ENCODE measurements at places on chromosomes 1 and 21.

DNA sequence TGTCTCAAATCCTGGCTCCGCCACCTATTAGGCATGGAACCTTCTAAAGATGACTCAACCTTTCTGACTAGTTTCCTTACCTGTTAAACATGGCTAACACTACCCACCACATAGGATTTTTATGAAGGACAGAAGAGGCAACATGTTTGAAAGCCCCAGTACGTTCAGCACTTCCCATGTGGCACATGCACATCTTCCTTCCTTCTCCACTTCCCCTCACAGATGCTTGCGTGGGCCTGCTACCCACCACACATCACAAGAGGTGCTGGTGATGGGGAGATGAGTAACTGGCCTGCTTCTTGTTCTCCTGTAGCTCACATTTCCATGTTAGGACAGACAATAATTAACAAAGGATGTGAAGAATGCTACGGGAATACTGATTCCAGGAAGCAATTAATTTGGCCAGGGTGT is 7.1 kb downstream of the ZBTB21 start:
- DNase-seq: no peak

GRCh38 chr1:12469493-12469892 is 148.5 kb downstream of the DHRS3 start:
- DNase-seq: no peak

- DNase-seq: no peak
These were observed 8.0 kb upstream of the FTCD start for GRCh38 chr21:46163380-46163779.

DNA sequence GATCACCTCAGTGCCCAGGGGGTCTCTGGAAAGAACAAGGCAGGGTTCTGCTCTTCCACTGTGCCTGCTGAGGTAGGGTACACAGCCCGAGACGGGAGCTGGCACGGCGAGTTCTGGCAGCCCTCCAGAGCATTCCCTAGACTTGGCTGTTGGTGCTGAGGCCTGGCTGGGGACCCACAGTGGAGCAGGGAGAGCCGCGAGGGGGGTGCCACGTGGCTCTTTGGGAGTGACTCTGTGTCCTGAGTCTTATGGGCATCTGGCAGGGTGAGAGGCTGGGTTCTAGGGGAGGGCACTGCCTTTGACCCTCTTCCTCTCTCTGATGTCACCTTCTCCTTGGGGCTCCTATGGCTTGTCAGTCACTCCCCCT is 336.4 kb downstream of the CAMTA1 start:
- DNase-seq: no peak

- no peak for DNase-seq
These were observed 128.1 kb downstream of the SIPA1L2 start for GRCh38 chr1:232501854-232502253.

DNA sequence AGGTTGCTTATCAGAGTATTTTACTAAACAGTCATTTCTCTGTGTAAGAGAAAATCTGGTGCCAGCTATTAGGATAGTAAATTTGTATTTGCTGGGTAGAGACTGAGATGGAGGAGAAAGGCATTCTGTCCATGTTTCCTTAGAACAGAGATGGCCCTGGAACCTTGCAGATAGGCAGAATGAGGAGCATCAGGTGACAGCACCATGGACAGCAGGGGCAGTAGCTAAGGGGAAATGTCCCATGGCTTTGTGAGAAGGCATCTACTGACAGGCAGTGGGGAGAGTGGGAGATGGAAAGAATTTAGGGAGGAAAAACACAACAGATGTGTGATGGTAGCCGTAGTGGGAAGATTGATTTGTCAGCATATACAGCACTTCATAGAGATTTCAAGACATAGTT is 105.0 kb downstream of the PRRX1 start:
- DNase-seq: no peak

DNA sequence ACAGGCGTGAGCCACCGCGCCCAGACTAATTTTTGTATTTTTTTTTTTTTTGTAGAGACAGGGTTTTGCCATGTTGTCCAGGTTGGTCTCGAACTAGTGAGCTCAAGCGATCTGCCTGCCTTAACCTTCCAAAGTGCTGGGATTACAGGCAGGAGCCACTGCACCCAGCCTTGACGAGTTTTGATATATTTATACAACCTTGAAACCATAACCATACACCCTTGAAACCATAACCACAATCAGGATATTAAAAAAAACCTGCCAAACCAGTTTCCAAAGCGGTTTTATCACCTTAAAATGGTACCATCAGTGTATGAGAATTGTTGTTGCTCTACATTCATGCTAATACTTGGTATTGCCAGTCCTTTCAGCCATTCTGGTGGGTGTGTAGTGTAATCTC is 3.7 kb upstream of the PHACTR4 start:
- no peak for DNase-seq

DNA sequence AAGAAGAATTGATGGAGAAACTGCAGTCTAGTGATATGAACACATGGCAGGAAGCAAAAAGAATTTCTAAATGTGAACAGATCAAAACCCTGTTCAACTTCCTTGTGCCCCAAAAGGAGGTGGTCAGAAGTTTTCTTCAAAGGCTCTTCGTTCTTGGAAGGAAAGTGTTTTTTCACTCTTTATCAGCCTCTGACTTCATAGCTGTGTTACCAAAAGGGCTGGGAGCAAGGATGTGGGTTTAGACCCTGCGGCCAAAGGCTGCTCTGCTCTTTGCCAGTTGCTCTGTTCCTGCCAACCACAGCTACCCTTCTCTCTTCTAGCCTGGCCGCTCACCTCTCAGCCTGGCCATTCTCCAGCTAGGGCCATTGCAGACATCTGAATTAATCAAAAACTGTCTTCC is 53.8 kb downstream of the PTGER3 start:
- DNase-seq: no peak

DNA sequence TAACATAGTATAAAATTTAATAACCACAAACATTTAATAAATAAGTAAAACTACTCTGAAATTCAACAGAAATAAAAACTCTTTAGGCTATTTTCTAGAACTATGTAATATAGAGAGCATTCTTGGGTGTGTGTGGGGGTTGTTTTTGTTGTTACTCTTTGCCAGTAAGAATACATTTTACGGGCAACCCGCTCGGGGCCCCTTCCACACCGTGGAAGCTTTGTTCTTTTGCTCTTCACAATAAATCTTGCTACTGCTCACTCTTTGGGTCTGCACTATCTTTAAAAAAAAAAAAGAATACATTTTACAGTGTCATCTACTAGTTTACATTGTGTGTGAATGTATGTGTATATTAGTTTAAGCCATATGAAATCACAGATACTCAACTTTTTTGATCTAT is 16.0 kb upstream of the GIPC2 start:
- DNase-seq: no peak

Data from AG09309 (cell line).